ENCODE measurements at places on chromosomes 4 and X. TPM values are rescaled to one million over a fixed set of nuclear protein-coding genes. Genes with fewer than 3 reads are reported as not detected.

GRCh38 chrX:68631336-68631735 lies 16.1 kb upstream of the STARD8 start:
- DNase-seq: no peak

GRCh38 chr4:93394545-93395081 lies 433.9 kb upstream of the ATOH1 start:
- no peak for DNase-seq

The ADGRL3 gene
- total RNA-seq: 2.8 TPM

The HAND2 gene
- total RNA-seq: not detected

- no peak for DNase-seq
Measured at GRCh38 chrX:87392369-87392768, 125.2 kb upstream of the KLHL4 start.

- DNase-seq: no peak
Measured at GRCh38 chr4:6595897-6596537, 21.0 kb downstream of the MAN2B2 start.

The GAGE1 gene
- not detected for total RNA-seq

The TMEM144 gene
- total RNA-seq: 21.5 TPM

- no peak for DNase-seq
Measured at GRCh38 chrX:18692541-18692940, 14.9 kb upstream of the PPEF1 start.

GRCh38 chrX:109859651-109860050 lies 126.6 kb upstream of the ACSL4 start:
- DNase-seq: no peak

GRCh38 chr4:8657381-8658088 lies 65.0 kb downstream of the CPZ start:
- no peak for DNase-seq

DNA sequence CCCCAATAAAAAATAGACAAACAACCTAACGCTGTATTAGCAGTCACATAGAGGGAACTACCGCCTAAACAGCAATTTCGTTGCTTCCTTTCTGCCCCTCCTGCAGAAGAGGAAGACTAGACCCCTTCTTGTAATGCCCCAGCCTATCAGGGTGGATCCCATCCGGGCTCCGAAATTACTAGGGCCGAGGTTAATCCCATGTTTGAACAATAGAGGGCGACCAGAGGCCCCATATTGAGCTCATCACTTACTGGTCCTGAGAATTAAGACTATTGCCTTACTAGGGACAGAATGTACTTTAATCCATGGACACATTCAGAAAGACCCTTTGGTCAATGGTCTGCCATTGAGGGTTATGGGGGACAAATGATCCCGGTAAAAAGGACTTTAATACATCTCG lies 11.8 kb upstream of the ZNF630 start:
- DNase-seq: peak; percentile 35

The NPY2R gene
- not detected for total RNA-seq

The FAM156A gene
- 22.5 TPM for total RNA-seq

DNA sequence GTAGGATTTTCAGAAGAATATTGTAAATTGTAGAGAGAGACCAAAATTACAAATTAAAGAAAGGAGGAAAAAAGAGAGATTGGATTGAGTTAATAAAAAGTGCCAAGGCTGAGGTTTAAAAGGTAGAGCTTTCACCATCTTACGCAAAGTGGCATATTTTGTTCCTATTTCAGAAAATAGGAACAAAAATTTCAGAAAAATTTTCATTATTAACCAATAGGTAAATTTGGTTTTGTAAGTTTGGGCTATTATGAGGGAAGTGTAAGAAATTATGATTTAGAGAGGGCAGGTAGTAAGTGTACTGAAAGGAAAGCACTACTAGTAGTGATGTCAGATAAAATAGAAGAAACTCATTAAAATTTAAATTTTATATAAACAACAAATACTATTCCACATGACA lies 479.7 kb downstream of the ACTRT1 start:
- no peak for DNase-seq

GRCh38 chr4:145497199-145498149 lies 15.8 kb downstream of the SMAD1 start:
- no peak for DNase-seq

DNA sequence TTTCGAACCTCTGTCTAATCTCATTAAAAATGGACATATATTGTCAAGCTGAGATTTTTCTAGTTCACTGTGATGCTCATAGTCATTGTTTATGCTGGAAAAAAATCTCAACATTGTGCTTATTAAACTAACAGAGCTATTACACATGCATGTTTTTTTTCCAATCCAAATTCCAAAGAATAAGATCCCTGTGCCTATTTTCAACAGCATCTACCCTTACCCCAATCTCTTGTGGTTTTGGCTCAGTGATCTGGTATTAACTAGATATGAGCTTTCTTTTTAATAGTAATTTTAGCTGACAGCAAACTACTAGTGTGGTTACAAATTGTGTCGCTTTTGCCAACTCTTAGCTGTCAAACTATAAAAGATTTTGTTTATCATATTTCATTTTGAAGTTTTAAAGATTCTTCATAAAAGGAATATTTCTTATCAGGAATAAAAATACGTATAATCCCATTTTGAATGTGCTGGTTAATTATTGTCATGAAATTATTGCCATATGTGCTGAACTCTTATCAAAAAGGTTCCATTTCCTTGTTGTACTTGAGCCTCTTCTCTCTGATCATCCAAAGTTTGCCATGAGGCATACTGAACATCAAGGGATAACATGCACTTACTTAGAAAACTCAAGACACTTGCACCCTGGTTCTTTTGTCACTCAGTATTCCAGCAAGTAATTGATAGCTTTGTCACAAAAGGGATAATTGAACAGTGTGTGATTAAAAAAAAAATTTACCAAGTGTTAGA lies 241.2 kb downstream of the ARHGAP24 start:
- no peak for DNase-seq

- DNase-seq: no peak
Measured at GRCh38 chr4:107721436-107722100, 1.5 kb upstream of the PAPSS1 start.

- peak; percentile 34 for DNase-seq
Measured at GRCh38 chr4:64781737-64782326, 372.6 kb upstream of the TECRL start.

The HMGB3 gene
- 114 TPM for total RNA-seq

The COX7B2 gene
- total RNA-seq: not detected

- DNase-seq: no peak
Measured at GRCh38 chrX:135432881-135433521, 11.3 kb downstream of the SMIM10L2A start.

DNA sequence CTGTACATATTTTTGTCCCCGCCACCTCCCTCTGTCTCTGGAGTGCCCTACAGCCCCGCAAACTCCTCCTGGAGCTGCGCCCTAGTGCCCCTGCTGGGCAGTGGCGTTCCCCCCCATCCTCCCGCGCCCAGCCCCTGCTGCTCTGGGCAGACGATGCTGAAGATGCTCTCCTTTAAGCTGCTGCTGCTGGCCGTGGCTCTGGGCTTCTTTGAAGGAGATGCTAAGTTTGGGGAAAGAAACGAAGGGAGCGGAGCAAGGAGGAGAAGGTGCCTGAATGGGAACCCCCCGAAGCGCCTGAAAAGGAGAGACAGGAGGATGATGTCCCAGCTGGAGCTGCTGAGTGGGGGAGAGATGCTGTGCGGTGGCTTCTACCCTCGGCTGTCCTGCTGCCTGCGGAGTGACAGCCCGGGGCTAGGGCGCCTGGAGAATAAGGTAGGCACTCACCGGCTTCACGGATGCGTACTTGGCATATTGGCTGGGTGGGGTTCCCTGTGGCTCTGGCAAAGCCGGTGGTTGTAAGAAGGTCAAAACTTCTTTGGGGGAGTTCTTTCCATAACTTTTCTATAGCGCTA lies 653 bp downstream of the HHIP start:
- DNase-seq: peak; percentile 30

DNA sequence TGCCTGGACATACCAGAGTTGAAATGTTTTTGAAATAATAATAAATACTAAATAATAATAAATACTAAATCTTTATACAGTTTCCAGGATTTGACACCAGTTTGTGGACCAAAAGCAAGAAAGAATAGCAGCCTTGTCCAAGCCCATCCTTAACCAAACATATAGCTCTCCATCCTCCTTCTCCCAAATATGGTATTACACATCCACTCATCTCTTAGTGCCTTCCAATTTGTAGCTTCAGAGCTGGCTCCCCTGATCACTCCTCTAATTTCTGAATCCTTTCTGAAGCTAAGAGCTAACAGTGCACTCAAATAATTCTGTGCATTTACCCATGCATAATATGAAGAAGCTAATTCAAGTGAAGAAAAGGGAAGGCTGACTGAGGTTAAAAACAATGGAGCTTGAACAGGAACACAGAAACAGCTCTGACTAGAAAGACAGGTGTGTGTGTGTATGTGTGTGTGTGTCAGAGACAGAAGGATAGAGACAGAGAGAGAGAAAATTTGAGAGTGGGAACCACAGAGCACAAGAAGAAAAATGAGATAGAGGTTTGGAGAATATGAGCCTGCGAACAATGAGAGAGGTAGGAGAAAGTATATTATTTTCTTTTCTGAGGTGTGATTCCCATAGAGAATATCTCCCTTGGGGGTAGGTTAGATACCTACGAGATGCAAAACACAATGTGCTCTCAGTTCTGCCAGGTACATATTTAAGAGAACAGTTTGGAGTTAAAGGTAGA lies 123.5 kb downstream of the CAMK2D start:
- DNase-seq: no peak

GRCh38 chr4:185265942-185266341 lies 56.5 kb downstream of the SNX25 start:
- DNase-seq: peak; percentile 35

- DNase-seq: no peak
Measured at GRCh38 chr4:133592591-133592990, 443.5 kb downstream of the PCDH10 start.

DNA sequence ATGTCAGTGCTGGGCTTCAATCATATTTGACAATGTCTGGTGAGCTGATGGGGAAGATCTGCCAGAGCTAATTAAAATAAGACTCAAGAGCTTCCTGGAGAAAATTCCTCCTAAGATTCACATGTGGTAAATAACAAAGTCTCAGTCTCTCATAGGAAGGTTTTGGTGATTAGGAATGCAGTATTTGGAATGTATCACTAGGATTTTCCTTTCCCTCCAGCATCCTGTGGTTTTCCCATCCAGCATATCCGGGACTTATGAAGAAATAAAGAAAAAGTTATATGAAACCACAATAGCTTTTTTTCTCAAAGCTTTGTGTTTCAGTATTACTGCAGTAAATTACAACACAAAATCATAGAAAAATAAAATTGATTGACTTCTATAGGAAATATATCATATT lies 1597.1 kb downstream of the ADGRL3 start:
- DNase-seq: no peak

- DNase-seq: no peak
Measured at GRCh38 chr4:173699841-173700475, 169.9 kb upstream of the HAND2 start.

The NHSL2 gene
- 0.17 TPM for total RNA-seq

The PAGE4 gene
- not detected for total RNA-seq

The MAP9 gene
- 21.8 TPM for total RNA-seq

DNA sequence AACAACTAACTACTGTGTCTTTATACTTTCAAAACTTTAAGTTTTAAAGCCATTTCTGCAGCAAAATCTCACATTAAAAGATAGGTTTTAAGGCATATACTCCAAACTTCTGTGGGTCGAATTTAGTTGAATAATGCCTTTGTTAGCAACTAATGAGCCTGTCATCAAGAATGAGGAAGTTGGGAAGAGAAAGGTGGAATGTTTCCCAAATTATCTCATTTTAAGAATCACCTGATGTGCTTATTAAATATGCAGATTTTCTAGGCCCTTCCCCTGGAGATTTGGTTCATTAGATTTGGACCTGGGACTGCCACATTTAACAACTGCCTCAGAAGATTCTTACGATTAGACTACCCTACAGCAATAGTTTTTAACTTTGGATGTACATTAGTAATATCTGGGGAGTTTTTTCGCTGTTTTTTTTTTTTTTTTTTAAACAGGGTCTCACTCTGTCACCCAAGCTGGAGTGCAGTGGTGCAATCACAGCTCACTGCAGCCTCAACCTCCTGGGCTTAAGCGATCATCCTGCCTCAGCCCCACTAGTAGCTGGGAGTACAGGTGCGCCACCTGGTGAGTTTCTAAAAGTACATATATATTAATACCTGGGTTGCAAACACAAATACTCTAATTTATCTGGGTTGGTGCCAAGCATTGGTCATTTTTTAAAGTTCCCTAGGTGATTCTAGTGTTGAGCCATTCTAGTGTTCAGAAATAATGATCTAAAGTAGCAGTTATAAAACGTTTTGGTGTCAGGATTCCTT lies 16.1 kb upstream of the TASL start:
- no peak for DNase-seq

The DCAF8L2 gene
- total RNA-seq: not detected

The RAB33A gene
- not detected for total RNA-seq

GRCh38 chrX:26511589-26512363 lies 295.8 kb downstream of the MAGEB5 start:
- DNase-seq: no peak

The F11 gene
- not detected for total RNA-seq

The DGAT2L6 gene
- total RNA-seq: not detected

DNA sequence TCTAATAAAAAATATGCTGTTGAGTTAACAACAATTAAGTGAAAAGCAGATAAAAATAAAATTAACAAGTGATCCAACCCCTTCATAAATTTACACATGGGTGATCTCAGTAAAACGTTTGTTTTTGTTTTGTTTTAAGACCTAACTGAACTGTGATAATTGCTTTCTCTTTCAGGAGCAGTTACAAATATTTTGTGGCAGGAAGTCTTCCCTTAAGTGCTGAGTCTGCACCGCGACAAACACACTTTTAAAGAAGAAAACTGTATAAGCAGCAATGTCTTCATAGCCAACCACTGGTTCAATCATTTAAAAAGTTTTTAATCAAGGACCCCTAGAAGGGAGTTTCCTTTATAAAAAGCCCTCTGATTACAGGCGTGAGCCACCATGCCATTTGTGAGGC lies 53.7 kb upstream of the NFKB1 start:
- DNase-seq: no peak

DNA sequence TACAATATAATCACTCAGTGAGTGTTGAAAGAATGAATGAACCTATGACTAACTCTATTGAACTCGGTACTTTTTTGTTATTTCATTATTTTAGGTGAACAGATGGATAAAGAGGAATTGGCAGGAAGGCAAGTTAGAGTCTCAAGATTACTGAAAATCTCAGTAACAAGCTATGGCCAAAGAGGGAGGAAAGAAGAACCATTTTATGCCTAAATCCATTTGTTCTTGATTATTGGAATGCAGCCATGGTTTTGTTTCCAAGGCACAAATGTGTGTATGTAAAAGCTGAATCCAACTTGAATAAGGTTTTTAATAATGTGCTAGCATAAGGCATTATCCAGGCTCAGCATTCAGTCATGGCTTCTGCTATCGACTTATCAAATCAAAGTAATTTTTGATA lies 196.4 kb downstream of the DTHD1 start:
- DNase-seq: no peak

DNA sequence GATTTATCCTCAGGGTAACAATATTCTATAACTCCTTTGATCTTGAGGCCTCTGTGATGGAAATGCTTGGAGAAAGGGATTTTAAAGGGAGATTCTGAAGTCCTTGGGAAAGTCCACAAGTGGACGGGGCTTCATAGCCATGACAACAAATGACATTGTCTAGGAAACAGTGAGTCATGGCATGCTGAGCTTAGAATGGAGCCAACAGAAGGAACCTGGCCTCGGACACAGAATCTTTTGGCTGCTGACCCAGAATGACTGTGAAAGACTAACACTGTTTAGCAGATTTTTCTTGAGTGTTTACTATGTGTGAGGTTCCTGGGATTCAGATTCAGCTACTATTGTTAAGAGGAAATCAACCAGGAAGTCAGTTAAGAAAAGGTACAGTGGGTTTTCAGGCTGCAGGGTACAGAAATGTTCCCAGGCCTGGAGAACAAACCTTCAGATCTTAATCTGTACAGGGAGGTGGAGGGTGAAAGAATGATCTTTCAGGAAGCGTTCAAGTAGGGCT lies 18.1 kb upstream of the CXCL2 start:
- DNase-seq: peak; percentile 95
